ENCODE measurements at places on chromosomes 7 and 10.
A peak's percentile ranks its signal among the peaks of the same experiment; 100 is the strongest.

DNA sequence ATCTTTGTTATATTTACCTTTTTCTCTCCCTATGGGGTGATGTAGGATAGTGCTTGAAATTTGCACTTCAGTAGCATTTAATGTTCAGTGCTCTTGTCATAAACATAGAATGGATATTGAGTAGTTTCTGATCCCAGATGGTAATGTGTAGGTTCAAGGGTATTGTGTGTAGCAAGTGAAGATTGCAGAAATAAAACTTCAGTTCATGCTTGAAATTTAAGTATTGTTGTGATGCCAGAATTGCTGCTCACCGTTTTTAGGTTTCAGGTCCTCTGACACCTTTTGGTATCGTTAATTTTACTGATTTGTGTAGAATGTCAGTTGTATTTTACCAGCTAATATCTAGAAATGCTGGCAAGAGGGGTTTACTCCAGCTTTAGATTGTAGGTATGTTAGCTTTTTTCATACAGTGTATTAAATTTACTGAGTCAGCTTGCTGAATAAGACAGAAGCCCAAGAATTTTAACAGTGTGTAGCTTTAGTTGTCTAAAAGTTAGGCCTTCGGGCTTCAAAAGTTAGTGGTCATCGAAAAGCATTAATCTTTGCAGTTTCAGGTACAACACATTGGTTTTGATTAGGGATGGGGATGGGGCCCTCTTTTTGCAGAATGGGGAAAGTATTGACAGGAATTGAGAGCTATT is 1.9 kb downstream of the PTEN start:
- no peak for DNase-seq

DNA sequence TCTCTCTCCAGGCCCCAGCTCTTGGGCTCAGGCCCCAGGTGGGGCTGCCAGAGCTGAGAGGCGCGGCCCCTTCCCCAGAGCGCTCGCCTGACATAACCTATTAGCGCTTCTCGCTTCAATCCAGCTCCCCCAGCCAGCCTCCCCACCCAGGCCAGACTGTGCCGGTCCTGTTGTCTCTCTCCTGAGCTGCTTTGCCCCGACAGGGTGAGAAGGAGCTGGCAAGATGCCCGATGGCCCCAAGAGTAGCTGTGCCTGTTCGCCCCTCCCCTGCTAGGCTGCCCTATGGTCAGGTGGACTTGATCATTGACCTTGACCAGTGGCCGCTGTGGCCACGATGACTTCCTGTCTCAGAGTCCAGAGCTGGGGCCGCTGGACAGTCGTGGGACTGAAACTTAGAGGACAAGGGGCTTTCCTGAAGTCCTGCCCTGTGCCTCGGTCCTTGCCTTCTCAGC is 9.1 kb downstream of the TMEM270 start:
- no peak for DNase-seq

DNA sequence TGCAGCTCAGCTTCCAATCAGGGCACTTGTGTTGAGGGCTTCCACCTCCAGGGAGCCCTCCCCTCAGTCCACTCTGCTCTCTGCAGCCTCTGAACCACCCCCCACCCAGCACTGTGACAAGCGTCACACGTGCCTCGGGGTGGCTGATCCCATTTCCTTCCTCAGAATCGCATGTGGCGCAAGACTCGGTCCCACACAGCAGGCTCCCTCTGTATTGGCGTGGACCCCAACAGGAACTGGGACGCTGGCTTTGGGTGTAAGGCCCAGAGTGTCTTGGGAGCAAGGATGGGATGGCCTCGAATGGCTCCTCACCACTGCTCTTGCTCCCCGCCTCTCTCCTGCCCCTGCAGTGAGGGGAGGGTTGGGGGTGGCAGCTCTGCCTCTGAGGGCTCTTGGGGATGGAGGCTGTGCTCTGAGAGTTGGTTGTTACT is 4.1 kb downstream of the CPA1 start:
- DNase-seq, result peak; percentile 35

DNA sequence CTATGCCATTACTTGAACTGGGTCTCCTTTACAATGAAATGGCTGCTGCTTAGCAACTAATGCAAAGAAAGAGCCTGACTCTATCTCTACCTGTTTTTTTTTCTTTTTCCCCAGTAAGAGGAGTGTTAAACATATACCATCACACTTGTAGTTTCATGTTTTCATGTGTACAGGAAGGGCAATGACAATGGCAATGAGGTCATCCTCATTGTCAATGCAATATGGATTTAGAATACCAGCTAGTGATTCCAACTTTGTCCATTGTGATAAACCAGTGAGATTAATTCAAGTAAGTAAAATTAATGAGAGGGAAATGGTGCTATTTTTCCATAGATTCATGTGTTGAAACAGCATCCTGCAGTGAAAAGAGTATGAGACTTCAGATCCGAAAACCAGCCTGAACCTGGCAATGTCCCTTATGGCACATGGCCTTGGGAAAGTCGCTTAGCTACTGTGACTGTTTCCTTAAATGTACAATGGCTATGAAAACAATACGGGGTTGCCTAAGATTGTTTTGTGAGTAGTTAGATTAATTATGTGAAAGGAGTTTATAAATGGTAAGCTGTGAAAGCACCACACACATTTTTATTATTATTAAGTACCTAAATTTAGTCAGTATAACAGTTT is 11.2 kb downstream of the DGKI start:
- DNase-seq, result no peak

GRCh38 chr7:157012113-157012547 is 1.7 kb upstream of the MNX1 start:
- no peak for DNase-seq

DNA sequence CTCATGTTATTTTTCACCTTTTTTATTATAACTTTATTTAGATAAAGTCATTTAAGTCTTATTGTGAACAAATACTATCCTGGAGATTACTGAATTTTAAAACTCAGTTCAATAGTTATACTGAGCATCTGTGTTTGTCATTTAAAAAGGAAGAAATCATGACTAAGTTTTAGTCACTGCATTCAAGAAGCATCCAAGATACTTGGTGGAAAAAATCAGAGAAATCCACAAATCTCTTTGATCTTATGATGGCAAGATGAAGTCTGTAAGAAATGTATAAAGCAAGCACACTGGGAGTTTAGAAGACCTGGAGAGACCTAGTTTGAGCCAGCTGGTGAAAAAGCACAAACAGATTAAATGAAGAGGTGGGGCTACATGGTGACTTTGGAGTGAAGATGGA is 529.8 kb upstream of the IGFBP3 start:
- DNase-seq, result no peak

GRCh38 chr10:98168147-98168546 is 33.7 kb downstream of the R3HCC1L start:
- no peak for DNase-seq

GRCh38 chr10:24495666-24496460 is 227.8 kb downstream of the ARHGAP21 start:
- no peak for DNase-seq
